ENCODE measurements at places on chromosomes 11 and 22.

DNA sequence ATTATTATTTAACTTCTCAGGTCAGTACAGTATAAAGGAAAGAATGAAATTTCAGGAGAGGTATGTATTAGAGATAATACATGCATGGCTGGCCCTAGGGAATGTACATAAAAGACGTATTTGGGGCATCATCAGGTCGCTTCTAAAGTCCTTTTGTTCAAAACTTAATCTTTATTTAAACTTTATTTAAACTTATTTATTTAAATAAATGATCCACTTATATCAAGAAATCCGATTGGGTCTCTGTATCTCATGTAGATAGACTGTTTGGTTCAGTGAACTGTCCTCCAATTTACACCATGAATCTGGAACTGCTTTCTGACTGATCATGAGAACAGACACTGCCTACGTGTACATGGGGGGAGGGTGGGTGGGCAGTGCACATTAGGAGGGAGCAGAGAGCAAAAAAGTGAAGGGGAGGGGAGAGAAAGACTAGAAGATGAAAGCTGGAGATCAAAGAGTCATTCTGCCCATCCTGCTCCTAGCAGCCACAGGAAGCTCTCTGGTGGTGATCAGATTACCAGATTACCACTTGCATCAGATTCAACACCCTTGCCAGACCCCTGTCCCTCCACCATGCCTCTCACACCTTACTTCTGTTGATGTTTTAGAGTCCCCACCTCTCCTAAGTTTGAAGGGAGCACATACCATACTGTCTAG lies 92.1 kb upstream of the MTMR2 start:
- DNase-seq = no peak

DNA sequence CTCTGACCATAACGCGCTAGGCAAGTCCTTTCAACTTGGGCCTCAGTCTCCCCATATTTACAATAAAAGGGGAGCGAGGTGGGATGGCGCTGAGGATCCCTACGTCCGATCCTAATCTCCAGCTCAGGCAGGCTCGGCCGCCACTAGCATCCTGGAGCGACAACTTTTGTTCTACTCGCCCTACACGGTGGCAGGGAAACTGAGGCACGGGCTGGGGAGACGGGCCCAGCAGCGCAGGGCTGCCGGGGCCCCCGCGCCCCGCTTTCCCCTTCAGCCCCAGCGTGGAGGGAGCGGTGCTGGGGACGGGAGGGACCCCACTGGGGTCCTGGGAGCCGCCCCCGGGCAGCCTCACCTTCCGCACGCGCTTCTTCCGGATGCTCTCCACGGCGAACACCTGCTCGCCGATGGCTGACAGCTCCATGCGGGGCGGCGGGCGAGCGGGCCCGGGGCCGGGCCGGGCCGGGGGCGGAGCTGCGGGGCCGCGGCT lies 413 bp downstream of the CBX7 start:
- no peak for DNase-seq

DNA sequence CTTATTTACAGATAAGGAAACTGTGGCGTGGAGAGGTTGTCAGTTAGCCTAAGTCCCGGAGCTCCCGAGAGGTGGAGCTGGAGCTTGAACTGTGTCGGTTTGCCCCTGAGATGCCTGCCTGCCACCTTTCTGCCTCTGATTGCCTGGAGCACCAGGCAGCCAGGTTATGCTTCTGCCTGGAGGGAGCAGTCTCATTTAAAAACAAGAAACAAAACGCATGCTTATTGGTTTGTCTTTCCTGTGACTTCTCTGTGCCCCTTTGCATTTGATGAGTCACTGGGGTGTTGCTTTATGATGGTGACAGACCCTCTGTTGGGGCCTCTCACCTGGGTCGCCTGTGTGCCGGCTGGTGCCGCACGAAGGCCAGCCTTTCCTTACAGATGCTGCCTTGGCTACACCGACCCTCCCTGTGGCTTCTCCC lies 12.2 kb downstream of the AP2A2 start:
- DNase-seq = no peak

GRCh38 chr11:77340501-77340900 lies 39.0 kb upstream of the GDPD4 start:
- no peak for DNase-seq

GRCh38 chr22:49733631-49734030 lies 94.0 kb downstream of the BRD1 start:
- no peak for DNase-seq

- DNase-seq = no peak
Measured at GRCh38 chr11:64918017-64918416, 1.0 kb upstream of the ATG2A start.

All from neural crest cell (in vitro differentiated cells).